Liver (tissue), 10 donors: ENCODE measurements at places on chromosomes 1 and 21.

- DNase-seq, result no peak
Observed at GRCh38 chr1:64084451-64084850, 119.0 kb upstream of the UBE2U start.

DNA sequence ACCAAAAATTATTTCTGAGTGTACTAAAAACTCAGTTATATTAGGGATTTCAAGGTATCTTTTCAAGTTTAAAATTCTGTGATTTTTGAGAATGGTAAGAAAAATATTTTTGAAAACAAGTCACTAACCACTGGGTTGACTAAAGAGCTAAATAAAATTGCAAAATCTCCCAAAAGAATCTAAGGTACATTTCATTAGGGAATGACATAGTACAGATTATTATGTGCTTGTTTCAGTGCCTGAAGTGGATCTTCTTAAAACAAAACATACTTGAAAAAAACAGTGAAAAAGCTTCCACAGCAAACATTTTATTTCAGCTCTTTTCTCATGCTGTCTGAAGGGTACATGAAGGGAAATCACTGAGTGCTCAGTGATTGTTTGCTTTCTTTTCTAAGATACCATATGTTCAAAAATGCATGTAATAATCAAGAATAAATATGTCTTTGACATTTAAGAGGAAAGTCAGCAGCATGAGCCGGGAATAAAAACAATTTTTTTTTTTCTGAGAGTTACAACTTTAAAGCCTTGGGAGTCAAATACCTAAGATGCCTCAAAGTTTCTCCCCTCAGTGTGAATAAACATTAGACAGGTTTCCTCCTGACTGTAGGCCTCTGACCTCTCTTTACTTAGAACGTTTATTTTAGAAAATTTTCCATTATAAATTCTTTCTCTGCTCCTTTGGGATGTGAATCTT lies 200.7 kb downstream of the KCNT2 start:
- no peak for DNase-seq

GRCh38 chr1:227994632-227995300 lies 12.0 kb upstream of the WNT3A start:
- DNase-seq, result no peak

DNA sequence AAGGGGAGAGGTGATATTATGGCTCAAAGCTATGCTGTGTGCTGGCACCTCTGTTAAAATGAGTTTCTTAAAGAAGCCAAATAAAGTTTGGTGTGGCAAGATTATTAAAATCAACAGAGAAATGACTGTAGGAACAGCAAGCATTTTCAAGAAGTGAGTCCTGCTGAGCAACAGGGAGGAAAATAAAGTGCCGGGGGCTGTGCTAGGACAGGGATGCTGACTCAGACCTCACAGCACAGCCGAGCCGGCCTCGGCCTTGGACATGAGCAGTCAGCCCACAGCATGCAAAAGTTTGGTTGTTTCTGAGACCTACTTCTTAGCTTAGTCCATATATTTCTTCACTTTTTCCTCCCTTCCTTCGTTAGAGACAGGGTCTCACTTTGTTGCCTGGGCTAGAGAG lies 19.2 kb downstream of the CNIH3 start:
- DNase-seq, result no peak

- DNase-seq, result no peak
Observed at GRCh38 chr21:16308269-16308668, 578.5 kb downstream of the USP25 start.
